Activated T-cell treated with anti-CD3 and anti-CD28 coated beads for 4 hours (primary cell): ENCODE measurements at places on chromosomes 12 and 14.

- DNase-seq, result no peak
Measured at GRCh38 chr14:56686416-56686815, 106.8 kb downstream of the TMEM260 start.

- no peak for DNase-seq
Measured at GRCh38 chr12:4482936-4483335, 37.3 kb upstream of the FGF6 start.

DNA sequence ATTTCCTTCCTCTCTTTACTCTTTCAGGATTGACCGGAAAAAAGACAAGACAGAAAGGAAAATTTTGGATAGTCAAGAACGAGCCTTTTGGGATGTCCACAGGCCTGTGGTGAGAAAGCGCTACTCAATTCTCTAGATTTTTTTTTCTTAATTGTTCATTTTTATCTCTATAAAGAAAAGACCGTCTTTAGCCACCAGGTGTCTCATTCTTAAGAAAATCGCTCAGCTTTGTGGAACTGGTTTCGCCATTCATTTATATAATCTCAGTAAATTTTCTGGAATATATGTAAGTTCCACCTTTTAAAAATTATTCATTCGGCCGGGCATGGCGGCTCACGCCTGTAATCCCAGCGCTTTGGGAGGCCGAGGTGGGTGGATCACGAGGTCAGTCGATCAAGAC lies 421.1 kb downstream of the DPF3 start:
- no peak for DNase-seq

GRCh38 chr14:67485501-67486095 lies 2.9 kb downstream of the TMEM229B start:
- no peak for DNase-seq

DNA sequence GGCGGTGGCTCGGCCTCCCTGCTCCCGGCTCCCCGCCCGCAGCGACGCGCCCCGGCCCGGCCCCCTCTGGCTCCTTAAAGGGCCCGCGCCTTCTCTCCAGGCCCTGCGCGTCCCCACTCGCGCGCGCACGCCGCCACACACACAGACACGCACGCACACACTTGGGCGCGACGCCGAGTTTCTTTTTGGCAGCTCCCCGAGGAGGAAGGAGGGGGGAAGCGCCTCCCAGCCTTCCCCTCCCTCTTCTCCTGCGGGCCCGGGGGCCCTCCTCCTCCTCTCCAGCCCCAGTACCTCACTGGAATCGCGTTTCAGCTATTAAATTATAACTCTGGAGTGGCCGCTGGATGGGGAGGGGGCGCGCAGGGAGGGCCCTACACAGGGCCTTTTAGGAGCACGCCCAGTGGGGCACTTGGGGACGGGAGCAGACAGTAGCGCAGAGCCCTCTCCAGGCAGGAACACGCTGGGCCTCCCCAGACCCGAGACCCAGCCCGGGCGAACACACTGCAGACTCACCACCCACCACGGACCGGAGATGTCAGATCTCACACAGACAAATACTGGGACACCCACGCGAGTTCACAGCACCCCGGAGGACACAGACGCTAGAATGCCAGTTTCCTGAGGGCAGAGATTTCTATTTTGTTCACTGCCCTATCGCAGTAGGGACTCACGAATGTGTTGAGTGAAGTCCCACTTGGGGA lies 411 bp upstream of the NCOR2 start:
- DNase-seq, result peak; percentile 62

DNA sequence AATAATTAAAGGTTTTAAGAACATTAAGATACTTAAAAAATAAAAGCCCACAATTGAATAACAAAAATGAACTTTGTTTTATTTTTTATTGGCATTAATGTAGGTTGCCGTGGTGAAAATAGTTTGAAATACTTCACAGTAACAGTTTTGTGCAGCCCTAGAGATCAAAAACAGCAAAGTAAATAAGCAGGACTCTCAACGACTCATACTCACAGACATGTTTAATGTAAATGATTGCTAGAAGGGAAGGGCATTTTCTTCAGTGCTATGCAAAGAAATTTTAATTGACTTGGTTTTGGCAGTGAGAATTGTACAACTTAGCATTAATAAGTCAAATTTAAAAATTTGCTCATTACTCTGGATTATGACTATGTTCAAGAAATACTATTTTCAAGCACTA lies 16.0 kb downstream of the TRMT5 start:
- no peak for DNase-seq

DNA sequence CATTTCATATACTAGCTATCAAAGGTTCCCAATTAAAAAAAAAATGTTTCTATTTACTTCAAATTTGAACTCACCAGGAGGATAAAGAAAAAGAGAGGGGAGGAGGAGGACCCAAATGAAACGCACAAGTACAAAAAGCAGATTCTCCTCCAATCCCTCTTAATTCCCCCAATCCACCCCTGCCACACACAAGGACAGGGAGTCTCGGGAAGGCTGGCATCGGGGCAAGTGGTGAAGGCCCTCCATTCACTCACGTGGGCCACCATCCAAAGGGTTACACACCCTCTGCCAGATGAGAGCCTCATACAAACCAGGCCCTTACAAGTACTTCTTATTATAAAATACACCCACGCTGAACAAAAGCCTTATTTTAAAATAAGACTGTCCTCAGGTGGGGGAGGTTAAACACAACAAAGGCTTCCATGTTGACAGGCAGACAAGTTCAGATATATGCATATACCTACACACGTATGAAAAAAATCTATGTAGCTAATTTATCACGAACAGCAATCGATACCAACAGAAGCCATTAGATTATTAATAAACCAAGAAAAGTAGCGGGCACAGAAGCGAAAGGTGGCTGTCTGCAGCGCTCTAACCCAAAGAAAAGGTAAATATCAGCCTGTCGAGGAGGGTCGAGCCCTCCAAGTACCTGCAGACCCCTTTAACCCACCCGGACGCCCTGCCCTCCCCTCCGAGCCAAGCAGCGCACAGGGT lies 1.5 kb downstream of the ATP2B1 start:
- DNase-seq, result no peak

DNA sequence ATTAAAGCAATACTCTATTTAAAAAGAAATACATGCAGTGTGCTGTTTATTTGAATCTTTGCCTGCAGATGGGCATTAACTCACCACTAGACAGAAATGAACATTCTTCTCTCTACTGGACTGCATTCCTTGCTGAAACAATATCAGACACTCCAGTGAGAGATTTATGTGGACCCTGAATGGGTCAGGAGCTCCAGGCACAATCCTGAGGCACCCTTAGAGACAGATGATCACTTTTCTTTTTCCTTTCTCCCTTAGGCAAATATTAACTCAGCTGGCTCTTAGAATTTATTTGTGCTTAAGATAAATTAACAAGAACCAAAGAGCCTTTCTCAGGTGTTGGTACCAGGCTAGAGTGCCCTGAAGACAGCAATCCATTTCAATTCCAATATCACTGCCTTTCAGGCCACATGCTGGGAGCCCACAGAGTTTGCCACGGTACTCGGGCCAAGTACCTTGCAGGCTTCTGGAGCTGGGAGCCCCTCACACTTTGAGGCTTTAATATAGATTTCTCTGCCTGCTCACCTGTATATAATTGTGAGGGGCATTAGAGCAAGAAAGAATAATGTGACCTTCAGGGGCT lies 173.0 kb downstream of the EMP1 start:
- no peak for DNase-seq

- no peak for DNase-seq
Measured at GRCh38 chr12:57491393-57492280, 3.8 kb downstream of the MARS1 start.
